HTR-8/SVneo (cell line): ENCODE measurements at places on chromosomes 1 and 21.

- no peak for DNase-seq
These were observed 14.4 kb downstream of the ARMH1 start for GRCh38 chr1:44688760-44689446.

GRCh38 chr1:230068952-230069684 is 2.1 kb downstream of the GALNT2 start:
- DNase-seq, result no peak

DNA sequence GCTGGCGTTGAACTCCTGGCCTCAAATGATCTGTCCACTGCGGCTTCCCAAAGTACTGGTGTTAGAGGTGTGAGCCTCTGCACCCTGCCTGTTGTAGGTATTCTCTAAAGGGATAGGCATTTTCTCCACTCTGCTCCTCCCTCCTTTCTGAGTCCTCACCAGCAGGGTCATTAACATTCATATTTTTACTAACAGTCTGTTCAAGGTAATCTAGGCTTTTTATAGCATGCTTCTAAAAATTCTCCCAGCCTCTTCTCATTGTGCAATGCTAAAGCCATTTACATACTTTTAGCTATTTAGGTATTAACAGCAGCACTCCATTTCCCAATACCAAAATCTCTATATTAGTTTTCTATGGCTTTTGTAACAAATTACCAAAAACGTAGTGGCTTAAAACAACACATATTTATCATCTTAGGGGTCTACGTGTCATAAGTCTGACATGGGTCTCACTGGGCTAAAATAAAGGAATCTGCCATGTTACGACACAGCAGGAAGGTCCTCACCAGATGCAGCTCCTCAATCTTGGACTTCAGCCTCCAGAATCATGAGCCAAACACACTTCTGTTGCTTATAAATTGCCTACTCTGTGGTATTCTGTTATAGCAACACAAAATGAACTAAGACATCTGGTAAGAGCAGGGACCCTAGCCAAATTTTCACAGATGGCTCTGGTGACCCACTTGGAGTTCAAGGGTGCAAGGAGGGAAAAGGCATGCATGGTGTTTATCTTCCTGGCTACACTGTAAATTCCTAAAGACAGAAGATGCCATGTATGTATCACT is 2.9 kb upstream of the SLC2A7 start:
- no peak for DNase-seq

DNA sequence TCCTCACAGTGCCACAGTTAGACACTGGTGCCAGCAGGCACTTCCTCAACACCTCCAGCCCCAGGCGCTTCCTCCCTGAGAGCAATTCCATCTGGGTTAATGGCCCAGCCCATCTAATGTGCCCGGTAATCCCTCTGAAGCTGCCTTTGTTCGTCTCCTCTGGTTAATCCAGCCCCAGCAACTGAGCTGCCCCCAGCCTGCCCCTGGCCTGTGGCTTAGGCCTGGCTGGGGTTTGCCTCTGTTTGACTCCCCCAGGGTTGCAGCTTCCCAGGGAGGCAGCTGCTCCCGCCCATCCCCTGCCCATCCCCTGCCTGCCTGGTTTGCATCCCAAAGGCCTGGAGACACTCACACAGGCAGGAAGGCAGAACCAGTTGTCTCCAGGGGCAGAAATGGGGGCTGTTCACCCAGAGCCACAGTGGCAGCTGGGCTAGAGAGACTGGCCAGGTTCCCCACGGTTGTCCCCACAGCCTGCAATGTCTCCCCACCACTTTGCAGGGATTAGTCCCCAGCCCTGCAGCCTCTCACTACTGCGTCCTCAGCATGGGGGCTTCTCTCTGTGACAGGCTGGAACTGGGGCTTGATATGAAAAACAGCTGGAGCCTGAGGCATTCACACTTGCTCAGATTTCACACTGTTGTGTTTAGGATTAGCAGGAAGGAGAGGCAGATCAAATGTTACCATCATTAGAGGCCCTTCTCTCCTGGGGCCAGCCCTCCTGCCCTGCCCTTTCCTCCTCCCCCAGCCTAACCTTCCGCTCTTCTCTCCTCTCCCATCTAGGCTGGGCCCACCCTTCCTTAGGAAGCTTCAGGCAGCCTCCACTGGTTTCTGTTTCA is 120.2 kb downstream of the TLR5 start:
- DNase-seq, result no peak

DNA sequence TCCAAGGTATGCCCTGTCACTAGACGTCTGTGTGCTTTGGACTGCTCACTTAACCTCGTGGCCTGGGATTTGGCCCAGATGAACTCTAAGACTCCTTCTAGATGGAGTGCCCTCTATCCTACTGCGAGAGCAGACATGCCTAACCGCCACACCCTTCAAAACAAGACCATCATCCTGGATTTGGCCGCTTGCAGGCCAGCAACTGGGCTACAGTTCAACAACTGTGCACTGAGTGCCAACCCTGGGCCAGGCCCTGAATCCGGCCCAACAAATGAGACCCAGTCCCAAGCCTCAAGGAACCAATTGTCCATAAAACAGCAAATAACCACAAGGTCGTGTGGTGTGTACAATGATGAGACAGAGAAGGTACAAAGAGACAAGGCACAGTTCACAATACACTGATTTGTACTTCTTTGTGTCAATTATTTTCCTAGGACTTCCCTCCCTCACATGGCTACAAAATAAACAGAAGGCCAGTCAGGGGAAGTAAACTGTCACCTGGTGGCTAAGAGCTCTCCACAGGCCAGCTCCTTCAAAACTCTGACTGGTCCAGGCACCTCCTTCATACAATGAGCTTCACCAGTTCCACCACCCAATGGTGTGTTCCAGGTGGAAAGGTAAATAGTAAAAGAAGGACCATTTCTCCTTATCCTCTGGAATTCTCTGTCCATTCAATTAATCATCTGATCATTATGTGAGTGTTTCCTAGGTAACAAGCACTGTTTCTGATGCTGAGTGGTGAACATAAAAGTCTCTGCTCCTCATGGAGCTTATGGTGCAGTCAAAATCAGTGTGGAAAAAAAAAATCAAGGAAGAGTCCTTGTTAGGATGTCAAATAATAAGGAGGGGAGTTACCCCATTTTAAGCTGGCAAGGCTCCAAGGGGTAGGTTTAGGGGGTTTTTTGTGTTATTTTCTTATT is 60.4 kb downstream of the CAPZB start:
- no peak for DNase-seq
